ENCODE measurements at places on chromosomes 1 and 21.
A peak's percentile ranks its signal among the peaks of the same experiment; 100 is the strongest.

DNA sequence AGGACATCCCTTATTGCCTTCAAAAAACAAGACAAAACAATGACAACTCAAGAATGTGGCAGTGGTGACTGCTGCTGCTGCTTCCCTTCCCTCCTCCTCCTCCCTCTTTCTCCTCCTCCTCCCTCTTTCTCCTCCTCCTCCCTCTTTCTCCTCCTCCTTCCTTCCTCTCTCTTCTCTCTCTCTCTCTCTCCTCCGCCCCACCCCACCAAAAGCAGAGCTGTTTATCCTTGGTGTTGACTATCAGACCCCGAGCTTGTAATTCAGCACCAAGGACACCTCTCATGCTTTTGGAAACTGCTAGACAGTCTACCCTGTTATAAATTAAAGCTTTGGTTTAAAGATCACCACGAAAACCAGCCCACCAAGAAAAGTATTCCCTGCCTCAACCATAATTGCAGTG is 72.4 kb upstream of the IFNAR2 start:
- no peak for DNase-seq

- DNase-seq = no peak
These were observed 30.5 kb downstream of the TP53BP2 start for GRCh38 chr1:223815020-223815853.

- no peak for DNase-seq
These were observed 639.3 kb downstream of the PTPRU start for GRCh38 chr1:29875557-29876028.

GRCh38 chr1:156697481-156697880 is 7.9 kb downstream of the CRABP2 start:
- no peak for DNase-seq

GRCh38 chr1:39398278-39399021 is 93.0 kb upstream of the BMP8A start:
- peak; percentile 41 for DNase-seq

DNA sequence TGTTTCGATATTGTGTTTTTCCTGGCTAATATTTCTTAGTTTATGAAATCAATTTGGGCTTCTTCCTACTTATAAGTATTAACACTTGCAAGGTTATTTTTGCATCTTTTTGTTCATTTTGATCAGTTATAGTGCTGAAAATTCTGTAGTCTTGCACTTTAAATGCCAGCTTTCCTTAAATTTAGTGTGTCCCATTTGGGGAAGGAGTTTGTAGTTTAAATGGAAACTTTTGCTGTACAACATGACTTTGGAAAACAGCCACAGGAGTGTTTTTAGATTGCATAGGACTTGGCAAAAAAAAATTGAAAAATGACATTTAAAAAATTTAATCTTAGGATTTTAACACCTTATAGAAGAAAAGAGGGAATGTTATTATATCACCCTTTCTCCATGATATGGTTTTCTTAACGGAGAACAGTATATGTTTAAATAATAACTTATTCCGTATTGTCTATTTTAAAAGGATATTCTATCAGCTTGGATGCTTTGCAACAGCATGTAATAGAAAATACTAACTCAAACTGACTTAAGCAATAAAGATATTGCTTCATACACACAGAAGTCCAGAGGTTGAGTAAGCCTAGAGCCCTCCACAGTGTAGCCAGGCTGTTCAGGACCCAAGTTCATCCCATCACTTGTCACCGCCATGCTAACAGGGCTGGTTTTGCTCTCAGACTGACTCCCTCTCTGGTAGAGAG is 53.8 kb downstream of the LYPLAL1 start:
- no peak for DNase-seq

DNA sequence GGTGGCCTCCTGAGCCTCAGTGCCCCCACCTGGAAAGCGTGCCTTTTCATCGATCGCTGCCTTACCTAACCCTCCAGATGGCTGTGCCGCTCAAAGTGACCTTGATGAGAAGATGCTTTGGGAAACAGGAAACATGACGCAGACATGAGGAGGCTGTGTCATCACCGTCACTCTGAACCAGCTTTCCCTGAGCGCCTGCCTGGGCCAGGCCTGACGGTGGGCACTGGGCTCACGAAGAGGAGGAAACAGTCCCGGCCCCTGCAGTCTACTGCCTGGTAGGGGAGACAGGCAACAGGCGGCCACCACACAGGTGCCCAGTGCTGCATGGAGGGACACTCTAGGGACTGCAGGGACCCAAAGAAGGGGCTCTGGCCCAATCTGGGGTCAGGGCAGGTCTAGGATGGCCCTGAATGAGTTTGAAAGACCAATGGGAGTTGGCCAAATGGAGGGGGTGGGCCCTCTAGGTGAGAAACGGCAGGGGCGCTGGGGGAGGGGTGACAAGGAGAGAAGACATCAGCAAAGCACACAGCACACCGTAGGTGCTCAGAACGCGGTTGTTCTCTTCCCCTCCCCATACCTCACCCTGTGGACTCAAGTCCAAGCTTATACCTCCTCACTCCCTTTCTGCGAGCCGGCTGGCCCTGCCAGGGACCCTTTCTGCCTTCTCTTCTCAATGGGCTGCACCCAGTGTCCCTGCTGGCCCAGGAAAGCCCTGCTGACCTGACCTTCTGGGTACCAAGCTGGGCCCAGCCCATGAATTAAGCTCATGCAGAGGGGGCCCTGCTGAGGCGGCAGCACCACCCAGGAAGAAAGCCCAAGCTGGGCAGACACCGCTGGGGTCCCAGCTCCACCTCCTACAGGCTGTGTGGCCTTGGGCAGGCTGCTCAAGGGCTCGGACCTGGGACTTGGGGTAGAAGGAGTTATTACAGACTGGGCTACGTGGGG is 44.9 kb downstream of the GLIS1 start:
- no peak for DNase-seq

GRCh38 chr1:29052941-29053340 is 70.8 kb downstream of the TMEM200B start:
- DNase-seq = no peak

GRCh38 chr1:230877146-230877923 is 9.0 kb upstream of the C1orf198 start:
- no peak for DNase-seq

DNA sequence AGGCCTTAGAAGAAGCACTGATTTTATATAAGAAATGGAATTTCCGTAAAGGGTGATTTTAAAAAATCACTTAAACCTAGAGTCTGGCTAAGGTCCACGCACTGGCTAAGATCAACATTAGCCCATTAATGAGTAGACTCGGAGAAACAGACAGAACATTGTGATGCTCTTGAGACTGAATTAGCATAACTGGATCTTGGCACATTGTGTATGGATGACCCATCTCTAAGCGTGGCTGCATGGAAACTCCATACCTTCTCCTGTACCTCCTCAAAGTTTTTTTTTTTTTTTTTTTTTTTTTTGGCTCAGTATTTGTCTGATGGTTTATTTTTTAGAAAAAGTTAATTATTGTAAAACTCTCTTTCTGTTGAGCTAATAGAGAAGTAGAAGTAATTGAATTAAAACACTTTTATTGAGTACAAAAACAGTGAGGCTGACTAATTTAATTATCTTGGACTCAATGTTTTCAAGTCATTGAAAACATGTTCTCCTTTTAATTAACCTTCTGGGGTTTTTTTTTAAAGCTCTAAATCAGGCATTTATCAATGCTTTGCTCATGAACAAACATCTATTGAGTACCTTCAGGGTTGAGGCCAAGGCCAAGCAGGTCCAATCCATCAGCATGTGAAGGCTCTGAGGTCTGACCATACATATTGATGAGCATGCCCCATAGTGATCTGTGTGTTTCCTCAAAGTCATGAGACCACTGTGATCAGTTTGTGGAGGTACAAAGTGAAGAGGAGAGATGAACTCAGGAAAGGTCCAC is 74.0 kb downstream of the TLR5 start:
- no peak for DNase-seq

- no peak for DNase-seq
These were observed 66.2 kb upstream of the PALMD start for GRCh38 chr1:99579691-99580172.

GRCh38 chr1:213658457-213658856 is 329.3 kb upstream of the PROX1 start:
- no peak for DNase-seq

DNA sequence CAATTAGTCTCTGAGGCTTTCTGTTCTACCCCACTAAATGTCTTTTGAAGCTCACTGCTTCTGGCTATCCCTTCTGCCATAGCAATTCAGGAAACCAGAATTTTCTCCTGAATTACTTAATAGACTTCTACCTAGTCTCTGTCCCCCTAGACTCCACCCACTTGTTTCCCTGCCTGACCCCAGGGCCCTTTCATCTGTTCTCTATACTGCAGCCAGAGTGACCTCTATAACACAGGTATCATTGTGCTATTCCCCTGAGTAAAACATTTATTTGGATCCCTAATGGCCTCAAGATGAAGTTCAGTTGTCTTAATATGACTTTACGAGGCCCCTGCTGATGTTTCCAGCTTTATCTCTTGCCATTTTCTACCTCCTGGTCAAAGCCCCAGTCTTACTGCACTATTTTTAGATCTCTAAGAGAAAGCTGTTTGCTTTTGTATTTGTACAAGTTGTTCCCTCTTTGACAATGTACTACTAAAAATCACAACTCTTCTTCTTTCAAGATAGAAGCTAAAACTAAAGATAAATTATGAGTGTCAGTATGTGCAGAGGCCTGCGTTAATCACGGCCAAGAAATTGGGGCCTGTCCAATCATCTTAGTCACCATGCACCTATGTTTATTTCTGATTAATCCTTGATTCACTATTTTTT is 54.5 kb downstream of the ATP1B1 start:
- DNase-seq = no peak

DNA sequence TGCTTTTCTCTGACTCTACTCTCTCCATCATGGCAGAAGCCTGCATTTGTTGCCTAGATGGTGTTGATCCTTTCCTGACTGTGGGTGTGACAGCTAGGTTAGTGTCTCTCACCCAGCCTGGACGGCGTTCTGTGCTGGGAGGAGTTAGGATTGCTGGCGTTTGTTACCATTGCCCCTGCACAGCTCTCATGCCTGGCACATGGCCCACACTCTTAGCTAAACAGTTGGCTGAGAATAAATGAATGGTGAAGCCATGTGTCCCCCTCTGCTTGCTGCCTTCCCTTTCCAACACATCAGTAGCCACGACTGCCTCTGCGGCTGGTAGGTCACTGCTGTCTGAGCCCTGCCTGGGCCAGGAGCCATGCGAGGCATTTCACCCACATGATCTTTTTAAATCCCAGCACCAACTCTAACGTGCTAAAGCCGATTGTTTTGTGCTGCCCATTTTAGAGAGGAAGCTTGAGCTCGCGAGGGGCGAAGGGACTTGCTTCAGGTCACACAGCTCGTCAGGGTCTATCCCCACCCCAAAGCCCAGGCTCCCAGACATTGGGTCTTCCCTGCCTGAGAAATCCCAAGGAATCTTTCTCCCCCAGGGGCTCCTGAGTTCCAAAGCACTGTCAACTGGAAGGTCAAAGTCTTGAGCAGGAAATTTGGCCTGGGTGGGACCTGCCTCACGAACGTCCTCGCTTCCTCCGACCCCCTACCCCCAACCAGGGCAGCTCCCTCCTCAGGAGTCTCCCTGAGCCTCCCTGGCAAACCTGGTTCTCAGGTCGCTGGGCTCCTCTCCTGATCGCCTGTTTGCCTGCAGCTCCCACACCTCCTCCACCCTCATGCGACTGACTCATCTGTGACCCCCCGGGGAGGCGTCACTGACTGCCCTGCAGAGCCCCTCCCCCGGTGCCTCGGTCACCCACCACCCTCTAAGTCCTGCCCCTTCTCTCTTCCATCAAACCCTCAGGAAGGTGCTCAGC is 271.7 kb upstream of the C1orf174 start:
- peak; percentile 9 for DNase-seq

- DNase-seq = no peak
These were observed 16.1 kb downstream of the HUNK start for GRCh38 chr21:31888936-31889371.

- peak; percentile 47 for DNase-seq
These were observed 113.2 kb downstream of the TOMM20 start for GRCh38 chr1:235015291-235015985.

DNA sequence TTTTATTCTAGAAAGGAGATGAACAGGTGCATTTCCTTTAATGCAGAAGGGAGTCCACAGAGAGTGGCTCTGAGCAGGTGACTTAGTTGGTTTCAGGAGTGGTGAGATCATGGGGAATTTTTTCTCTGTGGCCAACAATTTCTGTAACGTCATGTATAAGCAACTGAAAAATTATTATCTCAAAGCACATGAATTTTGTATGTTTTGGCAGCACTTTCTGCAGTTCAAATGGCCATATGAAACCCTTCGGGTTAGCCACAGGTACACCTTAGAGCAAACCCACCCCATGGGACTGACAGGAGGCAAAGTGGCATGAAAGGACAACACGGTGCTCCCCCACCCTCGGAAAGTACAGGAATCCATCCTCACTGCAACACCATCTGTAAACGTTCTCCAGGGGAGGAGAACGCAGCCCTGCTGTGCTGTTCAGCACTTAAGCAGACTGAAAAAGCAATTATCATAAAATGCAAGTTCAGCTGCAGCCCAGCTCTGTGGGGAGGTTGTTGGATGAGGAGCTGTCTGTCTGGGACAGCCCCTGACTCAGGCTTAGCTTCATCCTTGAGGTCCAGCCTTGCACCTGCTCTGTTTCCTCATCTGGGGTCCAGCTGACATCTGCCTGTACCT is 55.8 kb upstream of the CLDN14 start:
- no peak for DNase-seq

All from activated T-cell treated with anti-CD3 and anti-CD28 coated beads, Interleukin-2, amount 50 U/mL, for 24 hours (primary cell).